ENCODE measurements at places on chromosomes 11 and 22.

DNA sequence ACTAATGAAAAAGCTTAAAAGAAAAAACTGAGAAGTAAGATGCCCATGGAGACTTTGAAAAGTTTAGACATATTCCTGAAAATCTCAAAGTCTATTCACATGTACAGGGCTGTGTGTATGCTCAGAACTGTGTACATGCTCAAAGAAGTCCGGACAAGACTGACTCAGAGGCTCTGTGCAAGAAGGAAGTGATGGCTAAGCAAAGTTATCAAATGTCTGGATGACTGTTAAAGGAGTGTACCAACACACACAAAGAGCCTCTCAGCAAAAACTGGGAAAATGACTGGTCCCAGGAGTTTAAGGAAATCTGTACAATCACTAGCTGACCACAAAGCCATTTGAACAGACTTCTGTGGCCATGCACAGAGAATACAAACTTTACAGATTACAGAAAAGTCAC is 33.1 kb upstream of the ARHGAP32 start:
- DNase-seq = no peak

- no peak for DNase-seq
Measured at GRCh38 chr22:23457380-23457985, 122.6 kb downstream of the IGLL1 start.

DNA sequence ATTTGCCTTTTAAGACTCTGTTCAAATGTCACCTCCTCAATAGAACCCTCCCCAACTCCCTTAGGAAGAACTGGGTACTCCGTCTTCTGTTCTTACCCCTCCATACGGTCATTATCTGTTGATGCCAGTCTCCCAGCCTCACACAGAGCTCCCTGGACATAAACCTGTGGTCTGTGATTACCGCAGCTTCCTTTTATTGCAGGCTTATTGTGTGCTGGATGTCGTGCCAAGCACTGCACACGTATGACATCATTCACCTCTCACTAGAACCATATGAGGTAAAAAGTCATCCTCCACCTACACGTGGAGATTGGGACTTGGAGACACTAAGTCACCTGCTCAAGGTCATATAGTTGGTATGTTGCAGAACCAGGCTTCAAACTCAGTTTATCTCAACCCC is 15.3 kb downstream of the PTPN5 start:
- no peak for DNase-seq

DNA sequence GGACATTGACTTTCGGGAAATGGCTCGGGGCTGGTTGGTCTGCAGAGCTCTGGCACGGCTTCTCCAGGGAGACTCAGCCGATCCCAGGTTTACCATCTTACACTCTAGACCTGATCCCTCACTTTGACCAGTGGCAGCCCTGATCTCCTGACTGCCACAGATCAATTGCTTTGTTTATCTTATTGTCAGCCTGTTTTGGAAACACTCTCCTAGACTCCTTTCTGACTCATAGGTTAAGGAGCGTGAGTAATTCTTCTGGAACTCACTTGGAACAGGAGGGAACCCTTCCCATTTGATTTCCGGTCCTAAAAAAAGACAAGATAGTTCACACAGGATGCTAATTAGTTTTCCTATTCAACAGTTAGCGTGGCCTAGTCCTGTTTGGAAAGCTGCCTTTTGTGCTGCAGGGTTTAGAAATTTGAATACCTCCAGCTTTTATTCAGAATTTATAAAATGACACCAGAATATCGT is 16.0 kb upstream of the BMAL1 start:
- no peak for DNase-seq

GRCh38 chr11:35424157-35424940 is 5.0 kb upstream of the SLC1A2 start:
- no peak for DNase-seq

DNA sequence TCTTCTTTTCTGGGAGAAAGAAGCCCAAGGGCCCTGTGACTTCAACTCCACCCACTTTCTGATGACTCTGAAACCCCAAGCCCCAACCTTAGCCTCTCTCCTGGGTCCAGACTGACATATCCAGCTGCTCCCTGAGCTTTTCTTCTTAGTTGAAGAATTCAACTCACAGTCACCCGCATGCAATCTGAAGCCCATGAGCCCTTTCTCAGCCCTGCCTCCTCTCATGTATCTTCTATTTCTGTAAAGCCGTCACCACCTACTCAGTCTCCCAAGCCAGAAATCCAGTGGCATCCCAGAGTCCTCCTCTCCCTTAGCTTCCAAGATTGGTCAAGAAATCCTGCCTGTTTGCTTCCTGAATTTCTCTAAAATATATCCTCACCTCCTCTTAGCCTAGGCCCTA is 7.1 kb upstream of the TMA7B start:
- DNase-seq = no peak

DNA sequence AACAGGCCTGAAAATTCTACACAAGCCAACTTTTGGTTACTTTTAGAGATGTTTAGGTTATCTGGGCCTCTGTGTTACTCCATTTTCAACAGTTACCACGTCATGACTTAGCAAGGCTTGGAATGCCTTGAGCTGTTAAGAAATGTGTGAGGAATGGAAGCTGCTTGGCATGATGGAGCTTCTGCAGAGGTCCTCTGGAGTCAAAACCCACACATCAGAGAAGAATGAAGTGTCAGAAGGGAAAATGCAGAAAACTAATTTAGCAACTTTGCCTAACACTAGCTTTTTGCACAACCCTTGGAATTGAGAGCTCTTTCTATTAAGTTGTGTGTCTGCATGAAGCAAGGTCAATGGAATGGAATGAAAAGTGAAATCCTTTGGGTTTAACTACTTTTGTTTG is 27.4 kb downstream of the FAT3 start:
- DNase-seq = no peak

- DNase-seq = no peak
Measured at GRCh38 chr11:43217849-43218248, 93.9 kb upstream of the API5 start.

- no peak for DNase-seq
Measured at GRCh38 chr11:119344291-119345010, 2.1 kb downstream of the MFRP start.

GRCh38 chr11:77302752-77303151 is 1.3 kb upstream of the GDPD4 start:
- no peak for DNase-seq

- DNase-seq = no peak
Measured at GRCh38 chr11:31805629-31806185, 5.4 kb downstream of the PAX6 start.

- peak; percentile 40 for DNase-seq
Measured at GRCh38 chr11:20156280-20156875, 3.9 kb downstream of the DBX1 start.

- no peak for DNase-seq
Measured at GRCh38 chr11:123116486-123116885, 54.5 kb upstream of the HSPA8 start.

DNA sequence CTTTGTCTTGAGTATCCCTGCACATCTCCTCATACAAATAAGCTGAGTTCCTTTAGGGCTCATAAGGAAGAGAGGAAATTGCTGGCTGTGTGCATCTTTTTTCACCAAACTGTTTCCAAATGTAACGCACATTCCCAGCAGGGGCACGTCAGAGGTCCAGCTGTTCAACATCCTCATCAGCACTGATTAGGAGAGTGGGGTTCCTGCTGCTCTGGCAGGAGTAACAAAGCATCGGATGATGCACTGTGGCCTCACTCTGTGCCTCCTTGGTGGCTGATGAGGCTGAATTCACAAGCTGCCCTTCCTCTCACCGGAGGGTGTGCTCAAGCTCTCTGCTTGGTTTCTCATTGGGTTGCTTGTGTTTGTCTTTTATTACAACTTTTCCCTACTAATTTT is 35.5 kb upstream of the SLC25A1 start:
- no peak for DNase-seq

- no peak for DNase-seq
Measured at GRCh38 chr22:28425211-28425610, 254.4 kb downstream of the TTC28 start.

DNA sequence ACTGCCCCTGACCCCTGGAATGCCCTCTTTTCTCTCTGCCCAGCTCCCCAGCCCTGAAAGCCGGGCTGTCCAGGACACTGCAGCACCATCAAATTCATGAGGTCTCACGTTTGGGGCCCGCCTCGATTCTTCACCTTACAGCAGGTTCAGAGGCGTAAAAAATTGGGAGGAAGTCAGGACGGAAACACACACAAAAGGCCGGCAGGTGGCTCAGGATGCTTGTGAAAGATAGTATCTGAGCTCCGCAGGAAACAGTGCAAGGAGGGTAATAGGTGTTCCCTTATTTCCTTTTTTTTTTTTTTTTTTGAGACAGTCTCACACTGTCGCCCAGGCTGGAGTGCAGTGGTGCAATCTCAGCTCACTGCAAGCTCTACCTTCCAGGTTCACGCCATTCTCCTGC is 4.1 kb downstream of the RFPL2 start:
- no peak for DNase-seq

GRCh38 chr11:71999798-72000197 is 1.1 kb downstream of the IL18BP start:
- no peak for DNase-seq

GRCh38 chr11:60310407-60310998 is 16.6 kb upstream of the MS4A6E start:
- DNase-seq = no peak

All from T follicular helper cell (primary cell).